NCI-H2171 (cell line): ENCODE measurements at places on chromosomes 13 and 19.
A peak's percentile ranks its signal among the peaks of the same experiment; 100 is the strongest.

- no peak for DNase-seq
Measured at GRCh38 chr13:97301382-97302095, 79.4 kb downstream of the MBNL2 start.

DNA sequence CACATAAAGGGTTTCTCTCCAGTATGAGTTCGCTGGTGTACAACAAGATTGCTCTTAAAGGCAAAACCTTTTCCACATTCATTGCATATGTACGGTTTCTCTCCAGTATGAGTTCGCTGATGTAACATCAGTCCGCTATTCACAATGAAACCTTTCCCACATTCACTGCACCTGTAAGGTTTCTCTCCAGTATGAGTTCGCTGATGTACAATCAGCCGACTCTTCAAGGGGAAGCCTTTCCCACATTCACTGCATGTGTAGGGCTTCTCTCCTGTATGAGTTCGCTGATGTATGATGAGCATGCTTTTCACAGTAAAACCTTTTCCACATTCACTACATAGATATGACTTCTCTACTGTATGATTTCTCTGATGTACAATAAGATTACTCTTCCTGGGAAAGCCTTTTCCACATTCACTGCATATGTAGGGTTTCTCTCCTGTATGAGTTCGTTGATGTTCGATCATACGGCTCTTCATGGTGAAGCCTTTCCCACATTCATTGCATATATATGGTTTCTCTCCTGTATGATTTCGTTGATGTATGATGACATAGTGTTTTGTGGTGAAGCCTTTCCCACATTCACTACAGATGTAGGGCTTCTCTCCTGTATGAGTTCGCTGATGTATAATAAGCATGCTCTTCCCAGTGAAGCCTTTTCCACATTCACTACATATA, 6.0 kb upstream of the ZNF614 start:
- no peak for DNase-seq

DNA sequence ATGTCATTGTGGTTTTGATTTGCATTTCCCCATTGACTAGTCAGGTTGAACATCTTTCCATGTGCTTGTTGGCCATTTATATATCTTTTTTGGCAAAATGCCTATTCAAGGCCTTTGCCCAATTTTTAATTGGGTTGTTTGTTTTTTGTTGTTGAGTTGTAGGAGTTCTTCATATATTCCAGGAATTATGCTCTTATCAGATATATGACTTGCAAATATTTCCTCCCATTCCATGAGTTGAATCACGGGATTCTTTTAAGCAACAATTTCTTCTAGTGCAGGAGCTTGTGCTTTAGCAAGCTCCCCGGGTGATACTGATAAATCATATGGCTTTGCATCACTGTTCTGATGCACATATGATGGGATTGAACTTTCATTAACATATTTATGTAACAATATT, 47.0 kb upstream of the FLT1 start:
- DNase-seq: no peak

- DNase-seq: peak; percentile 84
Measured at GRCh38 chr19:4304538-4305256, at the start of gene FSD1. Gene FSD1, plus strand, starts transcription at chr19:4304598. Its CDS starts 149 bp downstream, at chr19:4304747.

DNA sequence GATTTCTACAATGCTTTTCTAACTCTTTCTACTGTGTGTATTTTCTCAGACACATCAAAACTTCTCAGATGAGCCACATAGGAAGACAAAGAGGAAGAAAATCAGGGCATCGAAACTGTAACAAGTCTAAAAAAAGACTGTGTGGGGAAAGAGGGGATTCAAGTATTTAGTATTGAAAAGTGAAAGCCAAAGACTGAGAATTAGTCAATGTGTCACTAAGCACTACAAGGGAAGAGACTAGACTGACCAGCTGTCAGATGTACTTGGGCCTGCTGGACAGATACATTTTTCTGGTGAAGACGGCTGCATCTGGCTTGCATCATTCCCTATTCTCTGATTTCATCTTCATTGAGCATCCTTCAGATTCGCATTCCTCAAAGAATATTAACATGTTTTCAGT, 25.4 kb downstream of the COMMD6 start:
- no peak for DNase-seq

- no peak for DNase-seq
Measured at GRCh38 chr19:41910240-41910991, 17.8 kb downstream of the ERFL start.

- no peak for DNase-seq
Measured at GRCh38 chr19:2175742-2176141, 12.0 kb downstream of the DOT1L start.

DNA sequence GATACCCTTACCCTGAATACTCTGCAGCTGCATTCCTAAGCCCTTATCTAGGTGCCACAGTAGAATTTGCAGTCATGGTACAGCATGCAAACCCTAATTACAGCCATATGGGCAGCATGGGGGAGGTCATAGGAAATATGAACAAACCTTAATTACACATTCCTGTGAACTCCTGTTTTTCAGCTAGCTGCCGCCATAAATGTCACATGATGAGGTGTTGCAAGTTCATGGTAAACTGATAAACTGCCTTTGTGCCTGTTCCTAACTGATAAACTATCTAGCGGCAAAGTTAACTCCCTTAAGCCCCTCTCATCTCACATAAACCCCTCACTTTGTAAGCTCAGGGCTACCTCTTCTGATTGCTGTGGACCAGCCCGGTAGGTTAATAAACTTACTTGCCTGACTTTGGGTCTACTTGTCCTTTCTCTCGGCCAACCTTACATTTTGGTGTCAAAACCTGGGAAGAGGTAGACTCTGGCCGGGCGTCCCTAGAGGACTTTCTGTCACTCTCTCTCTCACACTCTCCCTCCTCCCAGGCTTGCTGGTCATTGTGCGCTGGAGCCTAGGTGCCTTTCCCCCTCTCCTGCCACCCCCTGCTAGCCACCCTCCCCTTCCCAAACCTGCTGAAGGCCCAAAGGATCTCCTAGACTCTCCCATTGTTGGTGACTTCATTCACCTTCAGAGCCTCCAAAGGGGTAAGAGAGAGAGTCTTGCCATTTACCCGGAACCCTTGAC, 43.3 kb downstream of the ZNF93 start:
- DNase-seq: no peak

- DNase-seq: peak; percentile 7
Measured at GRCh38 chr13:61954092-61954491, 538.4 kb upstream of the PCDH20 start.

DNA sequence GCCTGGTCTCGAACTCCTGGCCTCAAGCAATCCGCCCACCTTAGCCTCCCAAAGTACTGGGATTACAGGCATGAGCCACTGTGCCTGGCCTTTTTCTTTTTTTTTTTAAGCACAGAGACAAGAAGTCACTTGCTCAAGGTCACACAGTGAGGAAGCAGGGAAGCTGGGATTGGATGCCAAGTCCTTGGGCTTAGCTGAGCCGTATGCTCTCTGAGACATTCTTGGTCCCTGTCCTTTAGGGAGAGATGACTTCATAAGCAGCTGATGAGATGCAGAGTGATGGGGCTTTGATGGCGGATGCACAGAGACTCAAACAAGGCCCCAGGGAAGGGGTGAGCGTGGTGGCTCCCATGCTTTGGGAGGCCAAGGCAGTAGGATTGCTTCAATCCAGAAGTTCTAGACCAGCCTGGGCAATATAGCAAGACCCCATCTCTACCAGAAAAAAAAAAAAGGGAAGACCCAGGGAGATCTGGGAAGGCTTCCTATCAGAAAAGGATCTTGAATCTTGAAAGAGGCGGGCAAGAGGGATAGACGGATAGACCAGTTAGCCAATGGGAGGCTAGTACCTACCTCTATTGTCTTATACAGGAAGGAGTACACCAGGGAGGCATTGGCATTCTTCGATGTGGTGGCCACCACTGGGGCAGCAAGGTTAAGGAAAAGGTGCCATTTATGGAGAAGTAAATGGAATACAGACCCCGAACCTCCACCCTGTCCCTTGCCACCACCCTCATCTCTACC, 3.9 kb downstream of the AP1M2 start:
- DNase-seq: no peak

DNA sequence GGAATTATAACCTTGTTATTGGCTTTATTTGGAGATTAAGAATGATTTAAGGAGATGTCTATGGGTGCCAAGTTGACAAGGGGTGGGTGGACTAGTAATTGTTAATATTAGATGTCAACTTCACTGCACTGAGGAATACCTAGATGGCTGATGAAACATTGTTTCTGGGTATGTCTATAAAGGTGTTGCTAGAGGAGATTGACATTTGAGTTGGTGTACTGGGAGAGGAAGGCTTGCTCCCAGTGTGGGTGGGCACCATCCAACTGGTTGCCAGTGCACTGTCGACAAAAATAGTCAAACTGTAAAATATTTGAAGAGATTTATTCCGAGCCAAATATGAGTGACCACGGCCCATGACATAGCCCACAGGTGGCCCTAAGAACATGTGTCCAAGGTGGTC, 378.8 kb downstream of the NDFIP2 start:
- DNase-seq: no peak

DNA sequence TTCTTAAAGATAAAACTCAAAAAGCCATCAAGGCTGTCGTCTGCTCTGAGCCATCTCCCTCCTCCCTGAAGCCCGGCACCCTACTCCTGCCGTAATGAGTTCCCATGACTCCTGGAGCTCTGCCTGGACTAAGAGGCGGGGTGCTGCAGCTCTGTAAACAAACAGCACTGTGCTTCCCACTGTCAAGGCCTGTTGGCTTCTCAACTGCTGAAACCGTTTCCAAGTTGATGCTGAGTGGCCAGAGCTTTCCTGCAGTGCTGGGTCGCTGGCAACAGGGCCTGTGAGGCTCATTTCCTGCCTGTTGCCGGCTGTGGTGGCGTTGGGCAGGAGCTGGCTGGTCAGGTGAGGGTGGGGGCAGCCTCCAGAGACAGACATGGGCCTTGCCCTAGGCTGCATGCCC, 26.7 kb upstream of the ISYNA1 start:
- DNase-seq: no peak

- DNase-seq: no peak
Measured at GRCh38 chr13:20141238-20142022, 19.4 kb downstream of the GJA3 start.

DNA sequence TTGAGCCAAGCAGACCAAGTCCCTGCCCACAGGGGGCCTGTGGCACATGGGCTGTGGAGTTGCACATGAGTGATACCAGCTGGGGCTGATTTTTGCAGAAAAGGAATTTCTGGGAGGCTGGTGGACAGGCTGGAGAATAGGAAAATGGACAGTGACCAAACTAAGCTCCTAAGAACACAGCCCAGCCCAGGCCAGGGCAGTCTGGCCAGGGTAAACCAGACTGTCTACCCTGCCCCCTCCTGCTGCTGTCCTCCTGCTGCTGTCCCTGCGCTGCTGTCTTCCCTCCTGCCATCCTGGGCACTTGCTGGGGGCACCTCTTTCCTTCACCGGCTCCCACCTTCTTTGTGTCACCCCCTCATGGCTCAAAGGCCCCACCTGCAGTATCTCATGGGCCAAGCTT, 219.2 kb downstream of the ZIC5 start:
- DNase-seq: no peak

GRCh38 chr13:52906122-52906903, 57.9 kb upstream of the PCDH8 start:
- DNase-seq: no peak

- peak; percentile 5 for DNase-seq
Measured at GRCh38 chr13:95948656-95949055, 104.5 kb downstream of the UGGT2 start.

DNA sequence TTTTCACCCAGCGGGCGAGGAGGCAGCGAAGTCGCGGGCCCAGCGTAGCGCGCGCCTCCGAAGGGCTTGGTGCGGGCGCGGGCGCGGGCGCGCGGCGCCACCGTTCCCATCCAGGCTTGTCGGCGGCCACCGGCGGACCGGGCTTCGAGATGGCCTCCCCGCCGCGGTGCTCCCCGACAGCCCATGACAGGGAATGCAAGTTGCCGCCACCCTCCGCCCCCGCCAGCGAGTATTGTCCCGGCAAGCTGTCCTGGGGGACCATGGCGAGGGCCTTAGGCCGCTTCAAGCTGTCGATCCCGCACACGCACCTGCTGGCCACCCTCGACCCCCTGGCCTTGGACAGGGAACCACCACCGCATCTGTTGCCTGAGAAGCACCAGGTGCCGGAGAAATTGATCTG, at the start of gene WDR88:
WDR88 (plus strand) TSS at position 94 of the 400 bp plus-strand sequence; CDS start at position 150, 56 bp downstream.
- no peak for DNase-seq

DNA sequence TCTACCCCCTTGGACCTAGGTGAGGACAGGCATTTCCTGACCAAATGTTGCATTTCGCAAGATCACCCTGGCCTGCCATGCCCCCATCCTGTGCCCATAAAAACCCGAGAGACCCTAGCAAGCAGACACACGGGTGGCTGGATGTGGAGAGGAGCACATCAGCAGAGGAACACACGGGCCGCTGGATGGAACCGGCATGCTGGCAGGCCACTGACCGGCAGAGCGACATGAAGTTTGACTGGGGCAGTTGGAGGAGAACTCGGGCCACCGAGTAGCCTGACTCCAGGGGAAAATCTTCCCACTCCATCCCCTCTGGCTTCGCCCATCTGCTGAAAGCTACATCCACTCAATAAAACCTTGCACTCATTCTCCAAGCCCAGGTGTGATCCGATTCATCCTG, 329.3 kb downstream of the FGF9 start:
- DNase-seq: no peak

DNA sequence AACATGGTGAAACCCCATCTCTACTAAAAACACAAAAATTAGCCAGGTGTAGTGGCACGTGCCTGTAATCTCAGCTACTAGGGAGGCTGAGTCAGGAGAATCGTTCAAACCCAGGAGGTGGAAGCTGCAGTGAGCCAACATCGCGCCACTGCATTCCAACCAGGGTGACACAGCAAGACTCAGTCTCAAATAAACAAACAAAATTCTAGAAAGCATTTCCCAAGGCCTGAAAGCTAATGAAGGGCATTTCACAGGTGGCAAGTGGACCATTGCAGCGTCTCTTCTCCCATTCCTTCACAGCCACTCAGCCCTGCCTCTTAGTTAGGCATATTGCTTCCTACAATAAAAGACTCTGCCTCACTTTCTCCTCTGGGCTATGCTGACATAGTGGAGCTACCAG, 13.5 kb upstream of the RXFP2 start:
- no peak for DNase-seq

DNA sequence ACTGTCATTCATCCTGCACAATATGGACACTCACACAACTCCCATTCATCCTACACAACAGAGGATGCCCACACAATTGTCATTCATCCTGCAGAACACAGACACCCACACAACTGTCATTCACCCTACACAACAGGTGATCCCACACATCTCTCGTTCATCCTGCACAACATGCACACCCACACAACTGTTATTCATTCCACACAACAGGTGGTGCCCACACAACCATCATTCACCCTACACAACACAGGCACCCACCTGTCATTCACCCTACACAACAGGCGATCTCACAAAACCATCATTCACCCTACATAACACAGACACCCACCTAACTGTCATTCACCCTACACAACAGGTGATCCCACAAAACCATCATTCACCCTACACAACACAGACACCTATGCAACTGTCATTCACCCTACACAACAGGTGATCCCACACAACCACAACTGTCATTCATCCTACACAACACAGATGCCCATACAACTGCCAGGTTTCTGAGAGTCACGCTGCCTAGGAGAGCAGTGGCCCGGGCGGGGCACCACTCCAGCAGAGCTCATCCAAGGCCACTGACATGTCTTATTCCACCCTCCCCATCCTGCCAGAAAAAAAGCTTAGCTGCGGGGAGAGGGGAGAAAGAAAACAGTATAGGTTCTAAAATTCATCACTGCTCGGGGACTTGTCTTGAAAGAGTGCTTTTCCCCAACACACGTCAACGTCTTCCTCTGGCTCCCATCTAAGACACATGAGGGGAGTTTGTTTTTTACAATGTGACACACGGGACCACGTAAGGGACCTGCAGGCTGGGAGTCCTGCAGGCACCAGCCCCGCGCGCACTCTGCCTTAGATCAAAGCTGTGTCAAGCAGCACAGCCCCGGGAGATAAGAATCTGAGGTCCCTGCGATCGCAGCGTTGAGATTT, 44.0 kb downstream of the KLF2 start:
- DNase-seq: no peak

- no peak for DNase-seq
Measured at GRCh38 chr19:49336482-49337266, 1.5 kb downstream of the CD37 start.
